ENCODE measurements at places on chromosomes 11 and 22.

GRCh38 chr11:115499241-115499799, 4.9 kb downstream of the CADM1 start:
- no peak for DNase-seq

- no peak for DNase-seq
Measured at GRCh38 chr11:46285173-46285572, 7.7 kb downstream of the CREB3L1 start.

GRCh38 chr22:44985906-44986527, 23.8 kb downstream of the PHF21B start:
- no peak for DNase-seq

- no peak for DNase-seq
Measured at GRCh38 chr11:1121331-1121812, 36.4 kb upstream of the MUC5AC start.

GRCh38 chr11:18617688-18618341, 16.3 kb downstream of the SPTY2D1 start:
- DNase-seq: no peak

DNA sequence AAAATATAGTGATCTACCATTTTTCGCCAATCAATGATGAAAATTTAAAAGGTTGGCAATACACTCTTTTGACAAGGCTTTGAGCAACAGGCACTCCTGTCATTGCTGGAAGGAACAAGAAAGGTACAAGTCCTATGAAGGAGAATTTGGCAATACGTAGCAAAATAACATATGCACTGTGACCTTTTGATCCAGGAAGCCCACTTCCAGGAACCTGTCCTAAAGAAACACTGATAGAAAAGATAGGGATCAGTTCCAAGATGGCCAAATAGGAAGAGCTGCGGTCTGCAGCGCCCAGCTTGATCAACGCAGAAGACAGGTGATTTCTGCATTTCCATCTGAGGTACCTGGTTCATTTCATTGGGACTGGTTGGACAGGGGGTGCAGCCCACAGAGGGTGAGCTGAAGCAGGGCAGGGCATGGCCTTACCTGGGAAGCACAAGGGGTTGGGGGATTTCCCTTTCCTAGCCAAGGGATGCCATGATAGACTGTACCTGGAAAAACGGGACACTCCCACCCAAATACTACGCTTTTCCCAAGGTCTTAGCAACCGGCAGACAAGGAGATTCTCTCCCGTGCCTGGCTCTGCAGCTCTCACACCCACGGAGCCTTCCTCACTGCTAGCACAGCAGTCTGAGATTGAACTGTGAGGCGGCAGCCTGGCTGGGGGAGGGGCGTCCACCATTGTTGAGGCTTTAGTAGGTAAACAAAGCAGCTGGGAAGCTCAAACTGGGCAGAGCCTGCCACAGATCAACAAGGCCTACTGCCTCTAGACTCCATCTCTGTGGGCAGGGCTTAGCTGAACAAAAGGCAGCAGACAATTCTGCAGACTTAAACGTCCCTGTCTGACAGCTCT, 69.7 kb upstream of the GALNT18 start:
- DNase-seq: no peak

DNA sequence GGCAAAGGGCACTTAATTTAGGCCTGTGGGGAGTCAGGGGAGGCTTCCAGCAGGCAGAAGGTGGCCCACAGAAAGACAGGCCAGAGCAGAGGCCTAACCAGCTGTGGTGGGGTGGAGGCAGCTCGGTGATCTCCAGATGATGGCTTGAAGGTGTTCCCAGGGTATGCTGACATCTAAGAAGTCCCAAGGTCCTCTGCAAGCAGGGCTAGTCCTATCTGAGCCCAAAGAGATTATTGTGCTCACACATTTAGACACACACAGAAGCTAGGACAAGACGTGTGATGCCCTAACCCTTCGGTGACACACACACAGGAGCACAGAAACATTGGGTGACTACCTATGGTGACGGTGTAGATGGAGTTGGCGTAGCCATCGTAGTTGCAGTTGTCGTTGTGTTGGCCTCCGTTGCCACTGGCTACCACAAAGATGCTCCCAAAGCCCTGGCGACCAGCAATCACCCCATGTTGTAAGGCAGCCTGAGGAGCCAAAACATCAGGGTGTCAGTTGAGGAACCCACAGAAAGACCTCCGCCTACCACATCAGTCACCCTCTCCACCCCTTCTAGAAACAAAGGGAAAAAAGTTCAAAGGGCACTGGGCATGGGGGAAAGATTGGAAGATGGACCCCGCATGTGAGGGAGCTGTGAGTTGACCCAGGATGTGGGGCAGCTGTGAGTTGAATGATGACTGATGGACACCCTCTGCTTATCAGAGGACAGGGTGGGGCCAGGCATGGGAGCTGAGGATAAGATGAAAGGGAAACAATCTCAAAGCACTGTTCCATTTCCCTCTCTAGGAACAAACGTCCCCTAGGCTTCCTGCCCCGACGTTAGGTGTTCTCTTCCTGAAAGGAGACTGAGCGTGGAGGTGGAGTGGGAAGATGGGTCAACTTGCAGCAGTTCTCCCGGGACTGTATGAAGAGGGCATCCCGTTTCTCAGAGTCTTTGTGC, 7.9 kb downstream of the PCSK7 start:
- no peak for DNase-seq

DNA sequence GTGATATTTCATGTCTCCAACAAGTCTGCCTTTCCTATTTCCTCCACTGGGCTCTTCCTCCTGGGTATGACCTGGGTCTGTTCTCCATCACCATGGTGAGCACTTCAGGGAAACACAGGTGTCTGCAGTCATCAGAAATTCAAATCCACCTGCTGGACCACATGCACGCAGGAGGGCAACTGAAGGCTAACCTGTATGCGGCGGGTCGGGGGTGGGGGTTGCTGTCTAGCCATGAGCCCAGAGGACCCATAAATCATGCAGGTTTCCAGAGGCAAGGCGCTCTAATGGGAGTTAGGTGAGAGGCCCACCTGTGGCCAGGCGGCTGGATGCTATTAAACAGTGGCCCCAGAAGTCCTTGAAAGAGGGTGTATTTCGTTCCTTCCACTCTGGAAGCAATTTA, 11.1 kb upstream of the PAMR1 start:
- DNase-seq: no peak

DNA sequence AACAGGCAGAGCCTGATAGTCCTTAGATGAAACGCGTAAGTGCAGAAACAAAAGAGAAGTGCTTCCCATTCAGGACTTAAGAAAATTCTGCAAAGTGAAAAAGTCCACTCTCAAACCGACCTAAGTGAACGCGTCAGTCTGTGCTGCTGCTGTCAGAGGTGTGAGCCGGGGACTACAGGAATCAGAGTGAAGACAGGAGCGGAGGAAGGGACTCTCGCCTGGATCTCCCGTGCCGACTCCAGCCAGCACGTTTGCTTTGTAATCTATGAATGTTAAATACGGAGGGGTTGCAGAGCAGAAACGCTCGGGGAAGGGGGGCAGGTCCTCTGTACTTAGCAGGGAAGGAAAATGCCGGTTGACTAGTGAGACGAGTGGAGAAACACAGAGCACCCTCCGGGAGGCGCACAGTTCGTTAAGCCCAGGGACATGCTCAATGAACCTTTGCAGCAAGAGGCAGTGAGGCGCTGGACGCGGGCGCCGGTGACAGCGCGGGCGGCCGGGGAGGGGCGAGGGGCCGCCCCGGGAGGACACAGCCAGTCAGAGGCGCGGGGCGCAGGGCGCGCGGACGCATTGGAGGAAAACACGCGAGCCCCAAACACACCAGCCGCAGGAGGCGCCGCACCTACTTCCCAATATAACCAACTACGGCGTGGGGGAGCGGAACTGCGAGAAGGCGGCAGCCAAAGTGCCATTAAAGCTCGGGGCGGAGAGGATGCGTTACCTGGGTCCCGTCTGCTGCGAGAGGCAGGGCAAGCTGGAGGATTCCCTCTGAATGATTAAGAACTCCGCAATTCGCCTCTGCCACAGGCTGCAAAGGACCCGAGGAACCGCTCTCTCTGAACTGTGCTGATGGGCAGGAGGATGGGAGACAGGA, at the start of gene CNTN5:
TSS of gene CNTN5 (plus strand) at position 598 of the 874 bp plus-strand sequence.
- peak; percentile 42 for DNase-seq

DNA sequence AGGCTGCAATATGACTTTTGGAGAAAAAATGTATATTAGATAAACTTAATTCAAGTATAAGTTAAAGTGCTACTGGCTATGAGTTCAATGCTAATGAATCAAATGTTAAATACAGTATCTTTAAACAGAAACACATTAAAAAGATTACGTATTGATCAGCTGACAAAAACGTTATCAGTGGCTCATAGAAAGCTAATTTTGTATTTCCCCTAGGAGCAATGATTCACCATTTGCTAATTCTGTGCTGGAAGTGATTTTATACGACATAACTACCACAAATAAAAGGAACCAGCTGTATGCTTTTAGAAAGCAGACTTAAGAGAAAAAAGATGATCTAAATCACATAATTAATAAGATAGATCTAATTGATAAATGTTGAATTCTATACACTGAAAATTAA, 43.6 kb downstream of the MRE11 start:
- DNase-seq: no peak

DNA sequence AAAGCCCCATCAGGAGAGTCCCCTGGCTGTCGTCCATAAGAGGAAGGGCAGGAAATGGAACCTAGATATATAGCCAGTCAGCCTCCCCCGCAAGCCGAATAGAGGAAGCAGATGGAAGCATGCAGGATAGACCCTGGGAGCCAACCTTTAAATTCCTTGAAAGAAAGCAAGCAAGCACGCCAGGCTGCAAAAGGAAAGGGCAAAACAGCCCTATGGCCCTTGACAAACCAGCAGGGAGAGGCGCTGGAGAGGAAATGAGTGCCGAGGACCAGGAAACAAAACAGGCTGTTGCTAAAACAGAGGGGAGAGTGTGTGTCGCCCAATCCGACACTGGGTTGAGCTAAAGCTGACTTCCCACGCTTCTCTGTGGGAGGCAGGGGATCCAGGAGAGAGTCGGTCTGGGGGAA, 203.5 kb upstream of the MTNR1B start:
- peak; percentile 71 for DNase-seq

DNA sequence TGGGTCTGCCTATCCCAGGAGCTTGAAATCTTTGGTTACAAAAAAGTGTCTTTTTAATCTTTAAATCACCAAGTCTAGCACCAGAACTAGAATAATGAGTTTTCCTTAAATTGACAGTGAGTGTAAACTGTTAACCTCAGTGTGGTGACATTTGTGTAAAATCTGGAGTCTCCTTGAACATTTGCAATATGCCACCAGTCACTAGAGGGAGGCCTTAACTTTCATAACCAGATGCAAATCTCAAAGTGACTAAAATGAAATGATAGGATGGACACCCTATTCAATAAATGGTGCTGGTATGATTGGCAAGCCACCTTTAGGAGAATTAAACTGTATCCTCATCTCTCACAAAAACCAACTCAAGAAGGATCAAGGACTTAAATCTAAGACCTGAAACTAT, 8.3 kb upstream of the SCGB1D2 start:
- no peak for DNase-seq

DNA sequence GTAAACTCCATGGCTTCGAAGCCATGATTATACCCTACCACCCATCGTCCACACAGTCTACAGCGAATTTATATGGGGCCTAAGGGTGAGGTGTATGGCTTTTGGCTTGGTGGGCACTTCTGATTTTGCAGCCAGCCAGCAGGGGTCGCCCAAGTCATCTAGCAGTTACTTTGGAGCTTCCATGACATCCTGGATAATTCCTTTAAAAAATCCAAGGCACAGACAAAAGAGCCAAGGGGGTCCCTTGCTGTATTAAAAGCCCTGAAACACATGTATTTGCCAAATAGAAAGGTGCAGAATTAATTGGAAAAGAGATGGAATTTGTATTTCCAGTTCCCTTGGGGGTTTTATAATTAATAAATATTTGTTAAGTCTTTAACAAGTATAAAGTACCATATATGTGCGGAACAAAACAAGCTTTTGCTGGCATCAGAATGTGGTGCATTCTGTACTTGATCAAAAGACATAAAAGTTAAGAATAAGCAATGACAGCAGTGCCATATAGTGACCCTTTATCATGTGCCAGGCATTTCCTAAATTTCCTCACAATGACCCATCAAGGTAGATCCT, 132.8 kb upstream of the PITPNB start:
- DNase-seq: peak; percentile 67

DNA sequence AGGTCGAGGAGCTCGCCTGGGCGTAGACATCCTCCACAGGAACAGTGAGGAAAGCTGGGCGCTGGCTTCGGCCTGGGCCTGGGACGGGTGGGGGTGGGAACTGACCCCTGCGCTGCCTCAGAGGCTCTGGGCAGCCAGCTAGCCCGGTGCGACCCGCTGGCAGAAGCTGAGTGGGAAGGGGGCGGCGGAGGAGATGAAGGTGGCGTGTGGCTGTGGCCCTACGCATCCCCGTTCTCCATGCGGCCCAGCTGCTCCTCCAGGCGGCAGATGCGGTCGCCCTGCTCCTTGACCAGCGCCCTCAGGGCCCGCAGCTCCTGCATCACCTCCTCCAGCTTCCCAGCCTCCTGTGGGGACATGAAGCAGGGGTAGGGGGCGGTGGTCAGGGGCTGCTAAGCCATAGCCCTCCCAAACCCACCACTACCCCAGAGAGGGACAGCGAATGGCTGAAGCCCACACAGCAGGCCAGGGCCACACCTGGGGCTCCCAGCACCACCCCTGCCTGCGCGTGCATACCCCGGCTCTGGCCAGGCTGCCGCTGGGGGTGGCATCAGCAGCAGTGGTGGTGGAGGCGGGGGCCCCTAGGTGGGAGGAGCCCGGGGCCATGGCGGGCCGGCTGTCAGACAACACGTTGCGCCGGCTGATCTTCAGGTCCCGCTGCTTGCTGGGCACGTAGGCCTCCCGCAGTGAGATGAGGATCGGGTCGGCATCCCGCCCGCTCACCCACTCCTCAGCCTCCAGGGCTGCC, 848 bp upstream of the PTPRCAP start:
- DNase-seq: no peak

GRCh38 chr22:36828815-36829214, 12.0 kb upstream of the PVALB start:
- DNase-seq: no peak

DNA sequence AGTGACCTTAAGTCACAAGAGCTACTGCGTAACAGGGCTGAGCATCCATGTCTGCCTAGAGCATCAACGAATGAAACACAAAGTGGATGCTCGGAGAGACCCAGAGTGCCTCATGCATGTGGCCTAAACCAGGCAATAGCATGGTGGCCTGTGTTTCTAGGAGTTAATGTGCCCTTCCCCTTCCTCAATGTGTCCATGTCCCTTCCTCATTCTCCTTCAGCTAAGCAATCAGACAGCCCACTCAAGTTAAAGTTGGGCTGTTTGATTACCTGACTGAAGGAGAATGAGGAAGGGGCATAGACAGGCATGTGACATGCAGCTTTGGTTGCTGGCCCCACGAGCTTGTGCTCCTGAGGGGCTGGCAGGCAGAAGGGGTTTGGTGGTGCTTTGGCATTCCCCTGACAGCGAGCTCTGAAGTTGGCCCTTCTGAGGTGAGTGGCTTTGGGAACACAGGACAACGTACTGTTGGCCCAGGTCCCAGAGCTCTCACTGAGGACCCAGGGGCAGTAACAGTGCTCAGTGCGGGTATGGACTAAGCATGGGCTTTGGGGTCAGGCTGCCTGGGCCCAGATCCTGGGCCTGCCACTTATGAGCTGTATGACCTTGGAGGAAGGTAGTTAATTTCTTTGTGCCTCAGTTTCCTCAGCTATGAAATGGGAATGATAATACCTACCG, 46.7 kb downstream of the IRAG1 start:
- no peak for DNase-seq
